ENCODE measurements at places on chromosomes 13 and 19.
A peak's percentile ranks its signal among the peaks of the same experiment; 100 is the strongest.

DNA sequence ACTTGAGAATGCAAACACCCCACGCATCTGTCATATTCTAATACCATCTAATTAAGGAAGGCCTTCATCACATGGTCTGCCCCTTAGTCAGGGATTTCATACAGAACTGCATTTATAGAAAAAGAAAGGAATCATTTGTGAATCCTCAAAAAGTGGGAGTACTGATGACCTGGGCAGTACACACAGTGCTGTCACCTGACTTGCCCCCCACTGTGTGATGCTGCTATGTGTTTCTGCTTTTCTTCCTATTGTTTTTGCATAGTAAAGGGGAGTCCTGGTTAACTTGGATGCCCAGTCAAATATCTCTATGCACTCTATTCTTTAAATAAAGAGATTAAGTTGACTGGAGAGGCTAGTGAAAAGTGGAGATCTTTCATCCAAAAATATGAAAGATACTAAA, 1921.2 kb upstream of the PRR20A start:
- DNase-seq = no peak

DNA sequence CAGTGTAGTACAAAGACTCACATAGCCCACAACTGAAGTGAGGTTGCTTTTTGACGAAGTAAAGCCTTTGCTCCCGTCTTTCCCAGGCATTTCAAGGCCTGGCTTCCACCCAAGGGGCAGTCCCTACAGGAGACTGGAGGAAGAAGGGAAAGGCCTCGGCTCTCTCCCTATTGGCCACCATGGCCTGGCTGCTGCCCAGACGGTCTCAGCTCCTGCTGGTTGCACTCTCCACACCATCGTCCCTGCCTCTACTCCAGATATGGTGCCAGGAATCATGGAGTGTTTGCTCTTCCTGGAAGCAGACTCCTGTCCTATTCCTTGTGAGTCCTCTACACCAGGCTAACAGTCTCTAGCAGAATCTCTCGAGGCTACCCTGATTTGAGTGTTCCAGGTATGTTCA, 124.1 kb upstream of the UQCRFS1 start:
- no peak for DNase-seq

GRCh38 chr19:44741841-44742329, 6.6 kb upstream of the BCL3 start:
- no peak for DNase-seq

DNA sequence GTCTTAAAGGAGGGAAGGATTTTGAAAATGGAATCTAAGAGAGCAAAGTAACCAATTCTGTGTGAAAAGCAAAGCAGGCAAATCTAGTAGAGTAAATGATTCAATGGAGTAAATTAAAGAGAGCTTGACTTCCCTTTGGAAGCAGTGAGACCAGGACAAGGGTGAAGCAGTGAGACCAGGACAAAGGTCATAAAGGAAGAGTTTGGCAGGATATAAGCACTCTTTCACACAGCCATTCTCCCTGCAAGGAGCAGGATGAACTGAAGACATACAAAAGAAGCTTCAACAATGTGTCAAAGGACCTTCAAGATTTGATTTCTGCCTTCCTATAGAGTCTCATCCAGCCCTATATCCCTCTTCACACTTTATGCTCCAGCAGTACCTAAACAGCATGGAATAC, 123.8 kb downstream of the ENOX1 start:
- no peak for DNase-seq

DNA sequence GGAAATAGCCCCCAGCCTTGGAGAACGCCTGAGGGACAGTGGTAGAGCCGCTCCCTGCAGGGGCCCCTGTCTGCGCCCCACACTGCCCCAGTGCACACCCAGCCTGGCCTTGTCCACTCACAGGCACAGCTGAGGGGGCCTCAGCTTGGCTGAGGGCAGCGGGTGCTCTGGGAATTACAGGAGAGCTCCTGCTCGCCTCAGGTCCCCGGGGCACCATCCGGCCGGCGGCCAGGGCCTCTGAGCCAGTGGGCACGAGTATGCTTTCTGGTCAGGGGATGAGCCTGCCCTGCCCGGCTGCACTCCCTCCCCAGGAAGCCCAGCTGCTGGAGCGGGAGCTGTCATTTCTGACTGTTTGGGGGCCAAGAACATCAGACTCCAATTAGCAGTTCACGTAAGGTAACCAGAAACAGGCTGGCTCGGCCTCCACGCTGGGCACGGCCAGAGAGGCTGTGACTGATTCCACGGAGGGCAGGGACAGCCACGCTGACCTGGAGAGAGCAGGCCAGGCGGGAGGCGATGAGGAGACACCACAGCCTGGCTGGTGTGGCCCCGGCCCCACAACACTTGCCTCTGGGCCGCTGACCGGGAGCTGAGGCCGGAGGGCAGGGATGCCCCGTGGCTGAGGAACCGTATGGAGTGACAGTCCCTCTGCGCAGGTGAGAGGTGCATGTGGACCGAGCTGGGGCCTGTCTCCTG, 15.4 kb downstream of the CEBPG start:
- DNase-seq = no peak

GRCh38 chr13:96020155-96020575, 33.0 kb downstream of the UGGT2 start:
- DNase-seq = peak; percentile 77

All from NCI-H146 (cell line).